ENCODE measurements at places on chromosomes 4 and X. TPM values are rescaled to one million over a fixed set of nuclear protein-coding genes. Genes with fewer than 3 reads are reported as not detected.

- H3K4me3 ChIP-seq: peak overlapping the region; percentile 78
- no peaks in the 10 kb centered on the region for H3K27me3 ChIP-seq
- peak overlapping the region; percentile 87 for H3K27ac ChIP-seq
- peaks cover 4% of the 10 kb centered on the region for H3K4me1 ChIP-seq
- peak; percentile 15 for DNase-seq
These were observed 471 bp downstream of the MCTS1 start for GRCh38 chrX:120604361-120604782.

- H3K27ac ChIP-seq: no peak overlapping the region
- no peaks in the 10 kb centered on the region for H3K27me3 ChIP-seq
- H3K4me3 ChIP-seq: no peak overlapping the region
- no peaks in the 10 kb centered on the region for H3K36me3 ChIP-seq
- no peaks in the 10 kb centered on the region for H3K4me1 ChIP-seq
- DNase-seq: no peak
These were observed 138.6 kb downstream of the HDX start for GRCh38 chrX:84363663-84364062.

GRCh38 chrX:67777148-67777547 lies 233.3 kb downstream of the AR start:
- H3K4me1 ChIP-seq: no peaks in the 10 kb centered on the region
- no peaks in the 10 kb centered on the region for H3K36me3 ChIP-seq
- no peak overlapping the region for H3K27ac ChIP-seq
- no peaks in the 10 kb centered on the region for H3K27me3 ChIP-seq

The SULT1E1 gene
- total RNA-seq: not detected

- no peaks in the 10 kb centered on the region for H3K27me3 ChIP-seq
- no peak overlapping the region for H3K27ac ChIP-seq
- H3K36me3 ChIP-seq: no peaks in the 10 kb centered on the region
- no peak overlapping the region for H3K4me3 ChIP-seq
These were observed 799.6 kb upstream of the DIAPH2 start for GRCh38 chrX:95885074-95885473.

The TGIF2LX gene
- total RNA-seq: not detected

- DNase-seq: no peak
- H3K4me3 ChIP-seq: no peak overlapping the region
- no peak overlapping the region for H3K27ac ChIP-seq
- no peaks in the 10 kb centered on the region for H3K27me3 ChIP-seq
These were observed 179.4 kb downstream of the QDPR start for GRCh38 chr4:17332478-17332877.

The CTPS2 gene
- 3.6 TPM for total RNA-seq

The AMBN gene
- total RNA-seq: not detected

The NEK1 gene
- total RNA-seq: 19.0 TPM

DNA sequence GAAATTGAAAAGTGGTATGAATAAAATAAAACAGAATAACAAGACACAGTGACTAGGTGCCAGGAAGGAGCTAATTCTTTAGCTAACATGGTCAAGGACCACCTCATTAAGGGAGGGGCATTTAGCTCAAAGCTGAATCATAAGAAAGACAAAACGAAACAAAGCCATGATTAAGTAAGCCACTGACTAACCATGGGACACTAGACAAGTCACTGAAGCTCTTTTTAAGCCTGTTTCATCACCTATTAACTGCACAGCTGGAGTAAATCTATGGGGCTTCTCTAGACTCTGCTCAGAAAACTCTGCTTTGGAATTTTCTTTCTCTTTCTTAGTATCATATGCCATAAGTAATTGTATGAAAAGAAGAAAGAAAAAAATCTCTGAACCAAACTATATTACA lies 49.8 kb upstream of the C1QTNF7 start:
- no peaks in the 10 kb centered on the region for H3K36me3 ChIP-seq
- no peak for DNase-seq
- H3K4me3 ChIP-seq: no peak overlapping the region
- no peak overlapping the region for H3K27ac ChIP-seq
- no peaks in the 10 kb centered on the region for H3K4me1 ChIP-seq
- H3K27me3 ChIP-seq: no peaks in the 10 kb centered on the region

The PFKFB1 gene
- total RNA-seq: 0.73 TPM

- no peak overlapping the region for H3K27ac ChIP-seq
- H3K4me3 ChIP-seq: no peak overlapping the region
- peak; percentile 36 for DNase-seq
- no peaks in the 10 kb centered on the region for H3K4me1 ChIP-seq
- peaks cover 19% of the 10 kb centered on the region for H3K36me3 ChIP-seq
These were observed 63.2 kb downstream of the CD40LG start for GRCh38 chrX:136711147-136711546.

The TRIM75 gene
- not detected for total RNA-seq

DNA sequence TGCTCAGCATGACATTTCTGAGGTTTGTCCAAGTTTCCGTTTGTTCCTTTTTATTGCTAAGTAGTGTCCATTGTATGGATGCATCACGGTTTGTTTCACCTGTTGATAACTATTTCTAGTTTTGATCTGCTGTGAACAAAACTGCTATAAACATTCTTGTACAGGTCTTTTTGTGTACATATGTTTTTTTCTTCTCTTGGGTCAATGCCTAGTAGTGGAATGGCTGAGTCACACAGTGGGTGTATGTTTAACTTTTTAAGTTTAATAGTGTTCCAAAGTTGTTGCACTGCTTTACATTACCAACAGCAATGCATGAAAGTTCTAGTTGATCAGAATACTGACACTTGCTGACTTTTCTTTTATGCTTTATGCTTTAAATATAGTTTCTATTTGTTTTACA lies 76.7 kb downstream of the MAOB start:
- no peaks in the 10 kb centered on the region for H3K27me3 ChIP-seq
- no peak overlapping the region for H3K27ac ChIP-seq
- H3K4me1 ChIP-seq: no peaks in the 10 kb centered on the region
- no peak for DNase-seq
- H3K4me3 ChIP-seq: no peak overlapping the region

The PAGE5 gene
- not detected for total RNA-seq

GRCh38 chr4:26206999-26207398 lies 113.8 kb upstream of the RBPJ start:
- H3K27ac ChIP-seq: no peak overlapping the region
- no peak for DNase-seq
- no peak overlapping the region for H3K4me3 ChIP-seq
- peaks cover 22% of the 10 kb centered on the region for H3K4me1 ChIP-seq
- no peaks in the 10 kb centered on the region for H3K27me3 ChIP-seq

The ZCCHC18 gene
- 4.4 TPM for total RNA-seq

The CHST7 gene
- 8.7 TPM for total RNA-seq
